RPMI7951 (cell line): ENCODE measurements at places on chromosomes 6 and 20.

- DNase-seq = no peak
These were observed 82.2 kb upstream of the PAX1 start for GRCh38 chr20:21623074-21623780.

DNA sequence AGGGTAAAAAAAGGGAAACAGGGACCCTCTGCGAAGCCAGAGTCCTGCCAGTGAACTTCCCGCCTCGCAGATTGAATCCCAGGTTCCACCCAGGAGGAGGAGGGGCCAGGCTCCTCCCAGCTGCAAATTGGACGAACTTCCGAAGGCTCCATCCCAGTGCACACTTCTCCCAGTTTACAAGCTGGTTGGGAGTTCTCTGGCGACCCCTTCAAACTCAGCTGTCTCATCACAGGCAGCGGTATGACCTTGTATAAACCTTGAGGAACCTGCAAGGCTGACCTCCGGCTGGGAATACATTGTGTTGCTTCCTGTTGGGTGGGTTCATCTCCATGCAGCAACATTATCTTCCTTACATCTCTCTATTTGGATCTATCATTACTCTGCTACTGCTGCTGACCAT lies 962.7 kb downstream of the GRIK2 start:
- no peak for DNase-seq

DNA sequence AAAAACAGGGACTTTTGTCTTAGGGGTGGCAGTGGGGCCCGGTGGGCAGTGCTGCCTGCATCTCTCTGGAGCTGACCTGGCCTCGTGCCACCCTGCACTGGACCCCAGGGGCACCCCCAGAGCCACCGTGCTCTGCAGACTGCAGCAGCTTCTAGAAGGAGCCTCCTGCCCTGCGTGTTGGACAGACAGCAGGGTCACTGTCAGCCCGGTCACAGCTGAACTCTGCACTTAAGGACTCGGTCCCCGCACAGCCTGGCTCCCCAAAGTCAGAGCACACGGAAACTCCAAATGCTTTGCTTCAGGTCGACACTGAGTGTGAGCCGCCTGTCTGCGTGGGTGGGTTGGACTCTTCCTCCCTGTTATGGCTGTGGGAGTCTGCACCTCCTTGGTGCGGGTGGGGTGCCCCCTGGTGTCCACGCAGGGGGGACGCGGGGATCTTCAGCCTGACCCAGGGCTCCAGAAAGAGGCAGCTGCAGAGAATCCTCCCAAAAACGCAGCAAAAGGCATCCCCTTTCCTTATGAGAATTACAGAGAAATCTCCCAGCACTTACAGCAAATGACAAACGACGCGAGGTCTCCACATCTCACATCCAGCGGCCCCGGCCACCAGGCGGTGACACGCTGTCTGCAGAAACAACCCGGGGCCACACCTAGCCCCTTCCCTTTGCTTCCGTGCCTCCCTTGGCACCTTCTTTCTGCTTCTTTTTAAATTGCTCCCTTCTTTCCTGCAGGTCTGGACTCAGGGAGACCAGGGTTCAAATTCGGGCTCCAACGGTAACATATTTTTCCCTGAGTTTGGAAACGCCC lies 36.3 kb upstream of the DACT2 start:
- peak; percentile 25 for DNase-seq

DNA sequence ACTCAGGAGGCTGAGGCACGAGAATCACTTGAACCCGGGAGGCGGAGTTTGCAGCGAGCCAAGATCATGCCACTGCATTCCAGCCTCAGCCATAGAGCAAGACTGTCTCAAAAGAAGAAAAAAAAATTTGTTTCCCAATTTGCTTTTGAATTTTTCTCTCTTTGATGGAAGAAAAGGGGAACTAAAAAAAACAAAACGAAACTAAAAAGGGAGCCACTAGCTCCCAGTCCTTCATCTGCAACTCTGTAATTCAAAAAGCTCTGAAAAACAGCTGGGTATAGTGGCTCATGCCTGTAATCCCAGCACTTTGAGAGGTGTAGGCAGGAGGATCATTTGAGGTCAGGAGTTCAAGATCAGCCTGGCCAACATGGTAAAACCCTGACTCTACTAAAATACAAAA lies 9.5 kb downstream of the OVOL2 start:
- no peak for DNase-seq

DNA sequence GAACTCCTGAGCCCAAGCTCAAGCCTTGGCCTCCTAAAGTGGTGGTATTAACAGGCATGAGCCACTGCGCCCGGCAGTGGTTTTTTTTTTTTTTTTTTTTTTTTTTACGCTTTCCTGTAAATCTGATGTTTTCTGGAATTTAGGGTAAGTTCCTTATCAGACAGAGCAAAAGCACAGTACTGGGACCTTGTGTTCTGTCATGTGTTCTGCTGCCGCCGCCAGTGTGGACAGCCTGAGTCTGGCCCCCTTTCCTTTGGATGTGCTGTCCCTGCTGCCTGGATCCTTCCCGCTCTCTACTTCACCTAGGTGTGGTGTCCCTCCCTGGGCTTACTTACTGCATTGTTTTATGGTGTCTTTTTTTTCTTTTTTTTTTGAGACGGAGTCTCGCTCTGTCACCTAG lies 11.7 kb downstream of the DNMT3B start:
- no peak for DNase-seq

- DNase-seq = no peak
These were observed 63.4 kb upstream of the FBXL4 start for GRCh38 chr6:99011151-99011550.

- DNase-seq = no peak
These were observed 71.9 kb upstream of the NHSL1 start for GRCh38 chr6:138571181-138571580.

DNA sequence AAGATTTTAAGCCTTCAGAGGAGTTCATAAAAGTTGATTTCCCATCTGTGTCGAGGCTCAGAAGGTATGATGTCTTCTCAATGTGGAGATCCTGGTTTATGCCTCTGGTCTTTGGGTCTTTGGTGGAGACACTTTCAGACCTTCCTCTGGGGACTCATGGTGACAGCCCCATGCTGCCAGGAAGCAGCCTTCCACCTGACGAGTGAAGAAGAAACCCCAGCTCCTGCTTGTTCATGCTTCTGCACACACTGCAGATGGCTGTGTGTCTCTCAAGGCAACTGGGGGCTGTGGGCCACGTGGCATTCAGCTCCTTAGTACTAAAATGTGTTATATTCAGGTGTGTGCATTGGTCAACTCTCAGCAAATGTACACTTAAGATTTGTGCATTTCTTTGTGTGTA lies 4.9 kb upstream of the SCP2D1 start:
- DNase-seq = no peak
